ENCODE measurements at places on chromosomes 16 and 17. TPM values are rescaled to one million over a fixed set of nuclear protein-coding genes. Genes with fewer than 3 reads are reported as not detected.

TK2 gene
- total RNA-seq, result 38.5 TPM

FMNL1 gene
- total RNA-seq, result 30.7 TPM

FOXL1 gene
- 8.2 TPM for total RNA-seq

TMEM235 gene
- not detected for total RNA-seq

PPL gene
- total RNA-seq, result 62.2 TPM

GNG13 gene
- not detected for total RNA-seq

TMEM114 gene
- not detected for total RNA-seq

CES5A gene
- 2.2 TPM for total RNA-seq

HOXB9 gene
- total RNA-seq, result 0.26 TPM

PRSS53 gene
- 4.5 TPM for total RNA-seq

USP22 gene
- 196 TPM for total RNA-seq

GRCh38 chr16:74281300-74281699 lies 15.3 kb upstream of the PSMD7 start:
- no peak for DNase-seq

GRCh38 chr16:86070484-86070883 lies 171.5 kb downstream of the IRF8 start:
- DNase-seq, result no peak

DNA sequence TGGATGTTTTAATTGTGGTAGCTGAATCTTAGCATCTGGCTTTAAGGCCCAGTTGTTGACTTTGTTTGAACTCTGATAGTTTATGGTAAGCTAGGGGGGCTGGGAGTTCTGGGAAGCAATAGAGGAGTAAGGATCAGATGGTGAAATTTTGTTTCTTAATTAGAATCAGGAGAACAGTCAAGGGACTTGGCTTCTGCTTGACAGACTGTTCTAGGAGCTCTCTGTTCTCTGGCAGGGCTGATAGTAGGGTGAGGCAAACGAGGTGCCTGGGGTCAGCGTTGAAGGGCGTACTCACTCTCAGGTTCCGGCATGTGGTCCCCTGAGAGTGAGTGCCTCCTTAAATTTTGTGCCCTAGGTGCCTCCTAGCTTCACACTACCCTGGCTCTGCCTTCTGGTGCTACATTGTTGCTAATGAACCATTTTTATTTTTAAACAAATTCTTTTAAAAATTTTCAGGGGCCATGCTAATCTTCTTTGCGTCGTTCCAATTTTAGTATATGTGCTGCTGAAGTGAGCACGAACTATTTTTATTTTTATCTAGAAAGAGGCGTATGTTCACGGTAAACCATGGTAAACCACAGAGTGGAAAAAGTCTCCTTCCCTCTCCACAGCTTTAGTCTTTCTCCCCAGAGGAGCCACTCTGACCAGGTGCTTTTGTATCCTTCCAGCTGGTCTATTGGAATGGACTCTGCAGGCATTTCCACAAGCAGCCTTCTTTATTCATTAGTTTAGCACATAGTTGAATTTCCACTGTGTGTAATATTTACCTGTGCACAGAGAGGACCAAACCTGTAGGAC lies 19.7 kb downstream of the SLC7A6 start:
- DNase-seq, result no peak

GRCh38 chr17:82055965-82056728 lies 4.4 kb downstream of the GPS1 start:
- DNase-seq, result no peak

DNA sequence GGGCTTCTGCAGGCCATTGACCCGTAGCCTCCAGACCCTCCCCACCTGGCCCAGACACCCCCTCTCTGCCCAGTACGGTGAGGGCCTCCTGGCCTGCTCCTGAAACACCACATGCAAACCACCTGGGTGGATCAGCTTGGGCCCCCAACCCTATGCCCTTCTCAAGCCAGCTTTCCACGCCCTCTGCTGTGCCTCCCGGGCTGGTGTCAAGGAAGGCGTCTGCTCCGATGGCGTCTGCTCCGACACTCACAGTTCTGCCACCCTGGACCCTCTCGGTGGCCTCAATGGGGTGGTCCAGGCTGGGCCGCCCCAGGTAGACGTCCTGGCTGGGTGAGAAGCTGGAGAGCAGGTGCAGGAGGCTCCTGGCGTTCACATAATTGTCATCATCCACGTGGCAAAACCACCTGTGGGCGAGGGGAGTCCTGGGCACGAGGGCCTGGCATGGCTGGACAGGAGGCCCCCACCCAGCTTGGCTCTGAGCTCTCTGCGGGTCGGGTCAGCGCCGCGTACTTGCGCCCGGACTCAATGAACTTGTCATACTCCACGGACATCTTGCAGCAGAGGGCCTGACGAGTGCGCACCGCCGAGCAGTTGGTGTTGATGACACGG lies 1.4 kb downstream of the RFNG start:
- DNase-seq, result no peak

DNA sequence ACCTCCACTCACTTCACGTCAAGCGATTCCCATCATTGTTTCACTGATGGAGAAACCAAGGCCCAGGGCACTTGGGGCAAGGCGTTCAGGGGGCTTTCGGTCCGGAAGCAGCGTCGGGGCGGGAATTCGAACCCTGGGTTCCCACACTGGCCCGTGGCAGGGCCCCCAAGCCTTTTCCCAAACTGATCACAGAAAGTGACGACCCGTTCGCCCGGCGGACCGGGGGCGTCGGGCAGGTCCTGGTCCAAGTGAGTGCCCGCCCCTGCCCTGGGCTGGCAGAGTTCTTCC lies 856 bp upstream of the MON1B start:
- no peak for DNase-seq

GRCh38 chr17:40295488-40296436 lies 8.1 kb downstream of the CDC6 start:
- no peak for DNase-seq

DNA sequence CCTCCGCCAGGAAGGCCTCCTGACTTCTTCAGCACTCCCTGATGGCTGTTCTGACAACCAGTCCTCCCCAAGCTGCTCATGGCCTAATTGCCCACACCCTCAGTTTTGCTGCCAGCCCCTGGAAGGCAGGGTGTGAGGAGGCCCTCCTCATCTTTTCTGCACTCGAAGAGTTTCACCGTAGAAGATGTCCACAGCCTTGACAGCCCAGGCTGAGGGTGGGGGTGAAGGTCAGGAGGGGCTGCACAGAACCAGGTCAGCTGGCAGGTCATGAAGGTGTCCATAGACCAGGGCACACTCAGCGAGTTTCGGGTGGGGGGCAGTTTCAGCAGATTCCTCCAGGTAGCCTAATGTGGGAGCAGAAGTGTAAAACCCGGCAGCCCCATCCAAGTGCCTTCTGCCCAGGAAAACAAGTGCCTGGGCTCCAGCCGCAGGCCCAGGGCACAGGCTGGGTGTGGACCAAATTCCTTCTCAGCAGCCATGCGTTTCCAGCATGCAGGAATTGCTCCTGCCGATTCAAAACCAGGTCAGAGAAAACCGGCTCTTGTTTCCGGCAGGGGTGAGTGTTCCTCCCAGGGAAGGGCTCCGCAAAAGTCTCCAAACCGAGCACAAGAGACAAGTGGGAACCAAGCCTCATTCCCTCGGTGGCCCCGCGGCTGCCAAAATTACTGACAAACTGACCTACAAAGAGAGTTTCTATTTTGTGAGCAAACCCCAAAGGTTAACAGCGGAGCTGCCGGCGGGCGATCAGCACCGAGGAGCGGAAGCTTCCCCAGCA lies 228.8 kb downstream of the C16orf78 start:
- no peak for DNase-seq

- DNase-seq, result no peak
Measured at GRCh38 chr16:67713647-67714273, 5.4 kb downstream of the GFOD2 start.
